Left forelimb (tissue), 1 donor: ENCODE measurements at places on chromosomes 11 and 22.

DNA sequence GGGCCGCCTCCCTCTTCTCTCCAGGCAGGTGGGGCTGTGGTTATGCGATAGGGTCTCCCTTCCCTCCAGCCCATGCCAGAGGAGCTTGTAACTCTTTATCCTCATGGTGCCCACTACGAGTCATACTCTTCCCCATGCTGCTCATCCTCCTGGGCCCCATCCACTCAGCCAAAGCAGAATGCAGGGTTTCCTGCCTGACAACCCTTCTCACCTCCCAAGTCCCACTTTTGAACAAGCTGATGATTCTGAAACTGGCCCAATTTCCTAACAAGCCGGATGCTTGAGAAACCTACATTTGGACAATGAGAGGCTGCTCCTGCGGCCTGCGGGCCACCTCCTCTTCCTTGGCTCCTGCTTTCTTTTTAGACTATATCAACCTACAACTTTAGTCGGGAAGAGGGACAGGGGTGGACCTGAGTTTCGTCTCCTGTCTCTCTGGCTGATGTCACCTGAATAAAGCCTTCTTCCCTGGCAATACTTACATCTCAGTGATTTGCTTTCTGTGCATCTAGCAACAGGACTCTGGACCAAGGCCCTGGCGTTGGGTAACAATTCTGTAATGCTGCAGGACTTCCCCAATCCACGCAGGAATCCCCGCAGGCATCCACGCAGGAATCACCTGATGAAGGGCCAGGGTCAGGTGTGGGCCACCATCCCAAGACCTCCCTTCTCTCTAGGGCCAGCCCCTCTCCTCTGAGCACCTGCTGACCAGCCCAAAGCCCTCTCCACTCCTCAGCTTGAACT is 1.5 kb upstream of the NDUFS8 start:
- no peak for DNase-seq

DNA sequence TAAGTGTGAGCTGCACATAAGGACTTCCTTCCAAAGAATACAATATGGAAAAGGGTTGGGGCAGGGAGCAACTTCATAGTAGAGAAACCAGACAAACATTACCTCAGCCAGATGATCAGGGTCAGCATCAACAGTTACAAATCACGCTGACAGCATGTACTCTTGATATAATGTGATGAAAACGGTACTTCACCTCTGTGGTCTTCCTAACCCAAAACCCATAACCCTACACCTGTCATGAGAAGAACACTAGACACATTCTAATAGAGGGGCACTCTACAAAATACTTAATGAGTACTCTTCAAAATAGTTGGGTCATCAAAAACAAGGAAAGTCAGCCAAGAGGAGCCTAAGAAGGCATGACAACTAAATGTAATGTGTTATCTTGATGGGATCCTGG is 43.9 kb downstream of the RRAS2 start:
- no peak for DNase-seq

DNA sequence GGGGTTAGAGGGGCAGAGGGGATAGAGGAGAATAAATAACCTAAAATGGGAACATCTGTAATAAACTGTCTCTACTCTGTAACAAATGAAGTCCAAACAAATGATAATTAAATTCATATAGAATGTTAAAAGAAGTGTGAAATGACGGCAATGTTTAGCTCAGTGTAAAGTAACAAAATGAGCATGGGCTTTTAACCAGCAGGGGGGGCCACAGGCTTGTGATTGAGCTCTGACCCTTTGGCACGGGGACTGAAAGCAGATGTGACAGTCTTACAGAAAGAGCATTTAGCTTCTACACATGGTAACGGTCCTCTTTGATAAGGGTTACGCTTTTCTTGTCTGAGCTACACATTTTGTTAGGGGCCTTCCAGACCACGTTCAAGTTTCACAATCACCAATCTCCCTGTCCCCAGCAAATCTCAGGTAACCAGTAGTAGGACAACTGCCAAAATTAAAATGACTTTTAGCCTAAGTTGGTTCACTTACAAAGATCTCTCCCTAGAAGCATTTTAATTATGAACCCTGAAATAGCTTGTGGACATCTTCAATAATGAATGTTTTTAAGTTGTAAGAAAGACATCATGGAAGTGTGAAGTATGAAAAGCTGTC is 262.5 kb downstream of the DCDC1 start:
- peak; percentile 64 for DNase-seq

DNA sequence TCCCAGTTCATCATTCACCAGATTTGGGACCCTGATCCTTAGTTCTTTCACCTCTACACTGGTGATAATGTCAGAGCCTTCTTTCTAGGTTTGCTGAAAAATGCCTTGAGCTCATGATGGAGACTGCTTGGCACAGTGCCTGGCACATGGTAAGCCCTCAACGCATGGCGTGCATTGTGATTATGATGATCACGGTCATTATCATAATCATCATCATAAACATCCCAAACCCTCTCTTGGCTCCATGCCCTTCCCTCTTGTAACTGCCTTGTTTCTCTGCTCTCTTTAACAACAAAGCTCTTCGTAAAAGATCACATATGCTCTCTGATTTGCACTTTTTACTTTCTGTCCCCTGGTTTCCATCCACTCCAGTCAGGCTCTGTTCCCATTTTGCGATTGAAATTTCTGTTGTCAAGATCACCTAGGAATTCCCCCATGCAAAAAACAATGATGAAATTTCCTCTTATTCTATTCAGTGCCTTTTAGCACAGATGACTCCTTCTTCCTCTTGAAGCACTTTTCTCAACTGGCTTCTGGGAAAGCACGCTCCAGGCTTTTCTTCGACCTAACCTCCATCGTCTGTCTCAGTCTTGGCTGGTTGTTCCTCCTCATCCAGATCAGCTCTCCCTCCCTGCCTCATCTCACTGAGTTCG is 479.1 kb downstream of the OPCML start:
- no peak for DNase-seq

GRCh38 chr11:57300785-57301184 is 24.0 kb downstream of the TNKS1BP1 start:
- no peak for DNase-seq

- no peak for DNase-seq
These were observed 5.9 kb downstream of the TMPRSS13 start for GRCh38 chr11:117923275-117923674.

GRCh38 chr11:9774591-9775397 is 110.9 kb downstream of the SWAP70 start:
- no peak for DNase-seq

GRCh38 chr11:133995066-133995465 is 38.3 kb upstream of the IGSF9B start:
- DNase-seq = no peak

DNA sequence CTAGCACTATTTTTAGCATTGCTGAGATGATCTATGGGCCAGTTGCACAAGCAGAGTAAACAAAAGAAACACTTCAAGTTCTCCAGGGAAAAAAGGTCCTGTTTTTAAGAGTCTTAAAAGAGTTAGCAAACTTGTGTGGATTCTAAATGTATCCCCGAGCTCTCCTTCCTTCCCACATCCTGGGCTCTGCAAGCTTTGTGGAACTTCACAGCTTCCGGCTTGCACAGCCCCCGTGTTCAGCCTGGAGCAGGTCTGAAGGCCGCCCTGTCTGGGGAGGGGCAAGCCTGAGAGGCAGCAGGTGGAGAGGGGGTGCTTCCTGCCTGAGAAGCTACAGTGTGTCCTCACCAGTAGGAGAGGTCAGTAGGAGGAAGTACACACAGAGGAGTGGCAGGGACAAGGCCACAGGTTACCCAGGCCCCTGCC is 35.1 kb upstream of the SUSD2 start:
- no peak for DNase-seq

GRCh38 chr11:30860146-30860545 is 274.0 kb upstream of the MPPED2 start:
- DNase-seq = no peak

- DNase-seq = no peak
These were observed 40.1 kb upstream of the CTSC start for GRCh38 chr11:88377646-88378045.
